ENCODE measurements at places on chromosomes 4 and X.
A peak's percentile ranks its signal among the peaks of the same experiment; 100 is the strongest.

- DNase-seq: no peak
Measured at GRCh38 chr4:154622598-154622997, 10.1 kb upstream of the FGG start.

DNA sequence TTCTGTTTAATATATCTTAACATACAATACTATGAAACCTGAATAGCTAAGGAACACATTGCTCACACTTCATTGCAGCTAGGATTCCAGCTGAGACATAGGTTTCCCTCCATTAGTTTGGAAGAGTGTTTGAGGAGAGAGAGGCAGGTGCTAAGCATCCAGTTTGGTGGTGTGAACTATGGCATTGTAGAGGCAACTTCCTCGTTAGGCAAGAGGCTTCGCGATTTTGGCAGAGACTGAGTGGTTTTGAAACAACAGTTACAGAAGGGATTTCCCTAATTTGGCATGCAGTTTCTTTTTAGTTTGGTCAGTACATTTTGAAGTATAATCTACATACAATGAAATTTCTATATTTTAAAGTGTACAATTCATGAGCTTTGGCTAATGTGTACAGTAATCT is 117.1 kb upstream of the BMP3 start:
- no peak for DNase-seq

GRCh38 chr4:44494810-44495701 is 46.4 kb upstream of the KCTD8 start:
- no peak for DNase-seq

DNA sequence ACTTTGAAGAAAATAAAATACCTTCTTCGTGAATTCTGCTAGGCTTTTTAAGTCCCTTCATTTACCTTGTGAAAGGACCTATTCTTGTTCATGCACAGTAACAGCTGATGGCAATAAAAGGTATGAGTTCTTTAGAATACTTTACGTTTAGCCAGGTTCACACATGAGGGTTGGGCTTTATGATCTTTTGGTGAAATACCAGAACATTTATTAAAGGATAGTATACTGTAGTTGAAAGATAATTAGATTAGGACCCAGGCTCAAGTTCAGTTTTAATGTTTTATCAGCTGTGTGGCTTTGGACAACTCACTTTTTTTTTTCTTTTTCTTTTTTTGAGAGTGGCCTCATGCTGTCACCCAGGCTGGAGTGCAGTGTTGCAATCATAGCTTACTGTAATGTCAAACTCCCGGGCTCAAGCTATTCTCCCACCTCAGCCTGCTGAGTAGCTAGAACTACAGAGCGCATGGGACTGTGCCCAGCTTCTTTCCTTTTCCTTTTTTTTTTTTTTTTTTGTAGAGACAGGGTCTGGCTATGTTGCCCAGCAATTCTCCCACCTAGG is 28.2 kb upstream of the NEIL3 start:
- DNase-seq: no peak

DNA sequence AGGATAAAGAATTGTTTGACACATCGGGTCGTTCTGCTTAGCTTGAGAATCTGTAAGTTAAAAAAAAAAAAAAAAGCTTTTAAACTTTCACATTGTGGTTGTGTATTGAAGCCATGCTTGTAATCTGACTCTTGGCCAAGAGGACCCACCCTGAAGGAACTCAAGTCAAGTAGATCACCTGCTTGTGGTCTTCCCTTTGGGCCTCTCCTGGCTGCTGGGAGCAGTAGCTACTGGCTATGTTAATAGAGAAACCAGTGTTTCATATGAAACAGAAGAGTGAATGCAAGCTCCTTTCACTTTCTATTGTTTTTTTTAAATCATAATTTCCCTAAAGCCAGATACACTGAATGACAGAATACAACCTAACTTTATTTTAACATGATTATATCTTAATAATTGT is 402.4 kb upstream of the NDST4 start:
- no peak for DNase-seq

DNA sequence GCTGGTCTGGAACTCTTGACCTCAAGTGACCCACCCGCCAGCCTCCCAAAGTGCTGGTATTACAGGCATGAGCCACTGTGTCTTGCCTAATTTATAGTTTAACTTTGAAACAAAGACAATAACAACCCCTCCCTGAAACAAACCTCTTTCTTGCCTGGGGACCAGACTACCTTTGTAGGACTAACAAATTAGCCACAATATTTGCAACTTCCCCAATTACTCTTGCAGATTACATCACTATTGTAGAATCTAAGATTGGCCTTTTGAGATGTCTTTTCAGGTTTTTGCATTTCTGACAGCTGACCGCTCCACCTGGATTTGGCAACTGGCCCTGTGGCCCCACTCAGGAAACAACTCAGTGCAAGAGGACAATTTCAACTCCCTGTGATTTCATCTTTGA is 84.8 kb downstream of the AKAP4 start:
- DNase-seq: no peak

GRCh38 chrX:72609313-72609712 is 36.7 kb upstream of the HDAC8 start:
- DNase-seq: no peak

DNA sequence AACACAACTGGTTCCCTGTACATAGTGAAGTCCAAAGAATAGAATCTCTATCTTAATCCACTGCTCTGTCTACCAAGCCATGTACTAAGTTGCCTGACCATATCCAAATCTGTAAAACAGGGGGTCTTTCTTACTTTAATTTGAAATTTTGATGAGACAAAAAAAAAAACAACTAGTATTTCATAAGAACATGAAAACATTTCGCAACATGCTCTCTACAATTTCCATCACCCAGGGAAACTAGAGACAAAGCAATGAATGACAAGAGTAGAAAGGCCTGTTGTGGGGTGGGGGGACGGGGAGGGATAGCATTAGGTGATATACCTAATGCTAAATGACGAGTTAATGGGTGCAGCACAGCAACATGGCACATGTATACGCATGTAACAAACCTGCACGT is 279.9 kb downstream of the PPP3CA start:
- DNase-seq: no peak

GRCh38 chr4:173168396-173169177 is at the start of gene GALNT7:
GALNT7 (plus strand) TSS chr4:173168811; CDS start chr4:173168836, 25 bp downstream.
- DNase-seq: peak; percentile 62

DNA sequence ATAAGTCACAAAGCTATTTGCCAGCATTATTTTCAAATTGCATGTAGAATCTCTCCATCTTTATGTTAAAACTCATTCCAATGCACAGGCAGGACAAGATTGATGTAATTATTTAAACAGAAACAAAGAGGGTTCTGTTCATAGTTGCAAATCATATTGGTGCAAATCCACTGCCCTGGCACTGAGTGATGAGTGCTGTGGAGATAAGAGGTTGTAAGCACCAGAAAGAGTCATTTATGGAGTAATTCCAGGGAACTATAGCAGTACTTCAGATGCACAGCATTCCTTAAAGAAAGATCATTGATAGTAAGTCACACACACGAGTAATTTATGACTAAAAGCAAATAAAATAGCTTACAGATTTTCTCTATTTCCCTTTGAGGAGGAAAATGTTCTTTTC is 337.7 kb upstream of the CTSO start:
- DNase-seq: no peak

DNA sequence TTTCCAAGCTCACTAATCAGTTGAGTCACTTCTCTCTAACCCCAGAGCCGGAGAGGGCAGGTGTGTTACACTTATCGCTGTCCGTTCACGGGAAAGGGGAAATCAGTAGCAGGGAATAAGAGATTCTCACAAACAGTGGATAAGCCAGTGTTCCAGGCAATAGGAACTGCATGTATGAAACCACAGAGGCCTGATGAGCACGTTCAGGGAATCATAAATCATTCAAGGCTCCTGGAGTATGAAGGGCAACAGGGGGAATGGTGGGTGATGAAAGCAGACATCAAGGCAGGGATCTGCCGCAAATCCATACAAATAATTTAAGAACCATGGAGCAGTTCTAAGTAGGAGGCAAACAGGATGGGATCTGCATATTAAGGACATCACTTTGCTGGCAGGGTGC is 59.1 kb upstream of the ADGRG2 start:
- no peak for DNase-seq

DNA sequence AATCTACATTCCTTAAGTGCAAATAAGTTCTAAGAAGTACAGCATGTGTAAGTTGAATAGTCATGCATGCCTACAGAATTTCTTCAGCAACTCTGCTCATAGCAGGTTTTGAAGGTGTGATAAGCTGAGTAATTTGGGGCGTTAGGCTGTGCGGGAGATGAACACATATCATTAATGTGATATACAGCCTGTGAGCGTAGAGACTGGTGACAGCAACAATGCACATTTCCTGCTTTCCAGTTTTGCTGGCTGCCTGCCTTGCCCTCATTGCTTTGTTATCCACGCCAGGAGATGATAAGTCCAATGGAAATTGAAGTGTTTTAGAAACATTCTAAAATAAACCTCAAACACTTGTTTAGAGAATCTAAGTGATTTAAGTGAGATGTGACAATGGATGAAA is 1709.4 kb downstream of the ARAP2 start:
- no peak for DNase-seq

- no peak for DNase-seq
Measured at GRCh38 chr4:911221-911751, 20.8 kb downstream of the GAK start.

- DNase-seq: no peak
Measured at GRCh38 chr4:93317561-93317960, 511.0 kb upstream of the ATOH1 start.

- no peak for DNase-seq
Measured at GRCh38 chr4:116055857-116056827, 942.7 kb upstream of the NDST4 start.

GRCh38 chrX:9899640-9900111 is 67.5 kb upstream of the CLDN34 start:
- DNase-seq: no peak

- DNase-seq: no peak
Measured at GRCh38 chr4:33911959-33912358, 2332.4 kb downstream of the ARAP2 start.

GRCh38 chr4:158131027-158131426 is 41.8 kb downstream of the GASK1B start:
- no peak for DNase-seq

GRCh38 chr4:4859325-4859798 is at the start of gene MSX1:
MSX1 (plus strand) TSS chr4:4859665; CDS start chr4:4859900, 235 bp downstream.
- DNase-seq: peak; percentile 29

GRCh38 chr4:81913427-81913879 is 441.7 kb upstream of the RASGEF1B start:
- DNase-seq: peak; percentile 48

- DNase-seq: no peak
Measured at GRCh38 chr4:147174591-147174990, 228.9 kb upstream of the TTC29 start.

DNA sequence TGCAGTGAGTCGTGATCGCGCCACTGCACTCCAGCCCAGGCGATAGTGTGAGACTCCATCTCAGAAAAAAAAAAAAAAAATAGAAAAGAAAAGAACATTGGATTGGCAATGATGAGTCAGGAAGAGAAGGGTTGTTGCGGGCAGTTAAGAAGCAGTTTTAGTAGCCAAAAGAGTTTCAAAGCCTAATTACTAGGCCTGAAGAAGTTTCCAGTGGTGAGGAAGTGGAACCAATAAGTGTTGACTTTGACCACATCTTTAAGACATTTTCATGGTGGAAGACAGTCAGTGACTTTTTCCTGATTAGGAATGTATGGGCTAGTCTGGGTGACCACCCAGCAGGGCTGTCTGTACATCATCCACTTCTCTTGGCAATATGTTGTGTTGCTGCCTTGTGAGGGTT is 442.3 kb downstream of the AFF2 start:
- no peak for DNase-seq

DNA sequence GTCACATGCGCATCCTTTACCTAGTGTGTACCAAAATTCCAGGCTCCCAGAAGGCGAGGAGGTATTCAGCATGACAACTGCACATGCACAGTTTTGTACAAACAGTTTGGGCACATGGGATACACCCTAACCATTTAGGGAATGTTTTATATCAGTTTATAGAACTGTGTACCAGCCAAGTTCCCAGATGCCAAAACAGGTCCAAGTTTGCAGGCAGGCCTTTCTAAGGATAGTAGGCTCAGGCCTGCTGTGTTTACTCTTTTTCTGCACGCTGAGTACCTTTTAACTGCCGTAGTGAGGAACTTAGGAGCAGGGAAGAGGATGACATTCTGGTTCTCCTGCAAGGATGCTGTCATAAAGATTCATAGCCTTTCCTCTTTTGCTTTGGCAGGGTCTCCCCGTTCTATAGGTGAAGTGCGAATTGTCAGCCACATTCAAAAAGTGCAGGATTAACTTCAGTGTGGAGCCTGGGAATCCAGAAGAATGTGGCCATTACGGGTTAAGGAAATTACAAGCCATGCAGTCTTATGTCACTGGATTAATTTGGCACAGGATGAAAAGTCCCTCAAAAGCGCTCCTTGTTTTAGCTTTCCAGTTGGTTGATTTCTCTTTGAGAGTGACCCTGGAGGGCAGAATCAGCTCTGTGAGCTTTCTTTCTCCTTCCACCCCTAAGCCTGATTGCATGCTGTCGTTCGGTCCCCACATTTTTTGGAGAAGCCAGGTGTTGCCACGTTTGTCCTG is 259.8 kb downstream of the ARHGAP10 start:
- no peak for DNase-seq

DNA sequence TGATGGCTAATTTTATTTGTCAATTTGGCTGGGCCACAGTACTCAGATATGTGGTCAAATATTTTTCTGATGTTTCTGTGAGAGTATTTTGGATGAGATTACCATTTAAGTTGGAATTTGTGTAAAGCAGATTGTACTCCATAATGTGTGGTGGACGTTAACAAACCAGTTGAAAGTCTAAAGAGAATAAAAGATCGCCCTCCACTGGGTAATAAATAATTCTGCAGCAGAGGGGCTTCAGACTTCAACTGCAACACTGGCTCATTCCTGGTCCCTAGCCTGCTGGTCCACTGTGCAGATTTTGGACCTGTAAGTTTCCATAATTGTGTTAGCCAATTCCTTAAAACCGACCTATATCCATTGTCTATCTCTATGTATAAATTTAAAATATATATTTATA is 540.3 kb downstream of the PCDH18 start:
- no peak for DNase-seq

GRCh38 chr4:127622921-127623796 is 9.6 kb upstream of the INTU start:
- no peak for DNase-seq

- no peak for DNase-seq
Measured at GRCh38 chr4:170736710-170737109, 647.0 kb upstream of the AADAT start.

DNA sequence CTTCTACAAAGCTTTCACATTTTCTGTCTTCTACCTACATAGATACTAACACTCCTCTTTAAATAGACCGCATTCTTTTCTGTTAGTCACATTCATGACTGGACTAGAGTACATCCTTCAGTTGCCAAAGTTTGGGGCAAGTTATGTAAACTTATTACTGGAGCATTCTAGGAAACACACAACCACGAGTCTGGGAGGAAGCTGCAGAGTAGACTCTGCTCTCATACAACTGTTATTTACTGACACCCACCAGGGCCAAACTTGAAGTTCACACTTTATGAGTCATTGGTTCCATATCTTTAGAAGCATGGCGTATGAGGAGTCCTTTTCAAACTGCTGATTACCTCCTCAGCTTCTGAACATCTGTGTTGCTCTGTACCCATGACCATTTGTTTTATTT is 87.0 kb downstream of the RNF150 start:
- no peak for DNase-seq

All from activated T-cell treated with anti-CD3 and anti-CD28 coated beads for 24 hours (primary cell).